ENCODE measurements at places on chromosomes 11 and 22. TPM values are rescaled to one million over a fixed set of nuclear protein-coding genes. Genes with fewer than 3 reads are reported as not detected.

Gene LZTR1
- total RNA-seq: 43.5 TPM

Gene KRTAP5-2
- not detected for total RNA-seq

Gene MOV10L1
- total RNA-seq: 2.8 TPM

Gene INPP5J
- total RNA-seq: 11.1 TPM

Gene MMP11
- total RNA-seq: not detected

Gene CCDC116
- total RNA-seq: not detected

Gene DDT
- 196 TPM for total RNA-seq

Gene SNX32
- total RNA-seq: 1.3 TPM

Gene RBX1
- total RNA-seq: 17.1 TPM

Gene DAGLA
- total RNA-seq: 1.3 TPM
